Skin of body (tissue), 3 donors: ENCODE measurements at places on chromosomes 7 and 10. TPM values are rescaled to one million over a fixed set of nuclear protein-coding genes. Genes with fewer than 3 reads are reported as not detected.

- DNase-seq: peak; percentile 83
Observed at GRCh38 chr7:134660961-134661376, 14.3 kb downstream of the BPGM start.

DNA sequence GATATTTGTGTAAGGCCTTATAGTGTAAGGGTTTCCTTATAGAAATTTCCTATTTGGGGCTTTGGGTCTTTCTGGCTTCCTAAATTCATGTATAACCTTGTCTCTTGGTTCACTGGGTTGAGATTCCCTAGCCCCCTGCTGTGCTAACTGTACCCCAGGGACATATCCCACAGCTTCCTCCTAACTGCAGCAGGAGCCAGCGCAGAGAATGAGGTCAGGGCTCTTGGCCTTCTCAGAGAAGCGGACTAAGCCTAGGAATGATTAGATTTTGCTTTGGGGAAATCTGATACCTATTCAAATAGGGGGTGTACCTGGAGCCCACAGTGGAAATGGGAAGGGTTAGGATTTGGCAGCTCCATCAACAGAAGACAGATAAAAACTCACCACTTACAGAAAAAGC lies 138.1 kb upstream of the EFCAB10 start:
- no peak for DNase-seq

GRCh38 chr7:780081-780480 lies 52.2 kb upstream of the SUN1 start:
- DNase-seq: no peak

- peak; percentile 79 for DNase-seq
Observed at GRCh38 chr7:30027065-30027456, 559 bp upstream of the FKBP14 start.

The SSBP1 gene
- total RNA-seq: 80.2 TPM

The ADCYAP1R1 gene
- total RNA-seq: 3.9 TPM
